Neural progenitor cell (in vitro differentiated cells): ENCODE measurements at places on chromosomes 13 and 19.

GRCh38 chr19:58544591-58545285 lies 874 bp downstream of the TRIM28 start:
- DNase-seq = peak; percentile 90

DNA sequence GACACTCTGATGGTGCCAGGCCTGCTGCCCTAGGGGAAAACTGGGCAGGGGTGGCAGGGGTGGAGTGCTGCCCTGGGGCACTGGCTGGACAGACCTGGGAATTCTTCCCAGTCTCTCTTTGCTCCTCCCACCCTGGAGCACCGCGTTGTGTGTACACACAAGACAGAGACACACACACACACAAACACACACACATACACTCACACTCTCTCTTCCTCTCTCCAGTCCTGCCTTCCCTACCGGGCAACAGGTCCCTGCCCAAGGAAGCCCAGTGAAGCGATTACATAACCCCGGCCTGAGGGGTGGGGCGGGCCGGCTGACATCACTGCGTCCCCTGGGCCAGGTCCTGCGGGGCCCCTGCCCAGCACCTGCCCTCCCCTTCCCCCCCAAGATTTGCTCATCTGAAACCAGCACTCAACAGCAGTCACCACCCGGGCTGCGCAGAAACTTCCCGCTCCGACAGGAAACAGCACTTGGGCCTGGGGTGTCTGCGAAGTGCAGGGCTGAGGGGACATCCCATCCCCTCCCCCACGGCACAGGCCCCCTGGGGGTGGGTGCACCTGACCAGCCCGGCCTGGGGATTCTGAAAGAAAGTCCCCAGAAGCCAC lies 1.2 kb downstream of the MKNK2 start:
- DNase-seq = peak; percentile 60

DNA sequence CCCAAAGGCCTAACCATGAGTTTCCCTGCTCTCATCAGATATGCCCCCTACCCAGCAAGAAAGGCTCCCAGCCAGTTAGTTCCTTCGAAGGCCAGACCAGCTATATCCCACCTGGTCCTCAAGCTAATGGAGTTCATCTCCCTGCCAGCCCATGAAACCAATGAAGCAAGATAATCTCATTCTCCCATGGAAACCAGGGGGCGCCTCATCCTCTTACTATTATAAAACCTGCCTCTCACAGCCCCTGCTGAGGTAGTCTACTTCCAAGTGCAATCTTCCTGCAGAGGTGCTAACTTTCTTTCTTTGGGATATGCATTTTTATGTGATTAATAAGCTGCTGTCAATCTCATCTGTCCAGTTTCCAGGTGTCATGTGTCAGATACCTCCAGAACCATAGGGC lies 34.0 kb upstream of the ZNF573 start:
- no peak for DNase-seq

GRCh38 chr19:37329686-37330085 lies 41.2 kb upstream of the ZNF527 start:
- peak; percentile 25 for DNase-seq

DNA sequence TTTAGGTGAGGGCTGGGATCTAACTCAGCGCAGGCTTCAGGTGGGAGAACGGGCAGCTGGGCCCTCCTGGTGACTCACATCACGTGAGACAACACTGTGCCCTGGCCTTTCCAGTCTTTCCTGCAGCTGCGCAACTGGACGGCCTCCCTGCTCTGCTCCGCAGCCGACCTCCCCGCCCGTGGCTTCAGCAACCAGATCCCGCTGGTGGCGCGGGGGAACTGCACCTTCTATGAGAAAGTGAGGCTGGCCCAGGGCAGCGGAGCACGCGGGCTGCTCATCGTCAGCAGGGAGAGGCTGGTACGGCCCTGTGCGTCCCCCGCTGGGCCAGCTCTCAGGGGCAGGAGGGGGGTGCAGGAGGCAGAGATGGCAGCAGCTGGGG lies 8.8 kb downstream of the SPPL2B start:
- DNase-seq = peak; percentile 83

DNA sequence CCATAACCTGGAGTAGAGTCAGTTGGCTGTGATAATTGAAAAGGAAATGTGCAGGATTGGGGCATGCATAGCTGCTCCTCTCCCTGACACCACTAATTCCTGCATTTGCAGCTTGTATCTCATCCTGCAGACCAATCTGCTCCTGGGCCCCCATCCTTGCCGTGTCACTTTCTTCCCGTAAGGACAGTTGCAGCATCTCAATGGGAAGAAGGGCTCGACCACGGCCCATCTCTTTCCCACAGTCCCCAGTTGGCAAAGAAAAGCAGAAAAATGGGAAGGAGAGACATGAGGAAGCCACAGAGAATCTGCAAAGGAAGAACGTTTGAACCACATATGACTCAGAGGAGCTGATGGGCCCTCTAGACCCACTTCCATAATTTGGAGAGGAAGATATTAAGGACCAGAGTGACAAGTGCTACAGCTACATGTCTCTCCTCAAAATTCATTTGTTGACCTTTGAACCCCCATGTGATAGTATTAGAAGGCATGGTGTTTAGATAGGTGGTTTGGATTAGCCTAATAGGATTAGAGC lies 1.8 kb upstream of the SIGLEC12 start:
- no peak for DNase-seq

DNA sequence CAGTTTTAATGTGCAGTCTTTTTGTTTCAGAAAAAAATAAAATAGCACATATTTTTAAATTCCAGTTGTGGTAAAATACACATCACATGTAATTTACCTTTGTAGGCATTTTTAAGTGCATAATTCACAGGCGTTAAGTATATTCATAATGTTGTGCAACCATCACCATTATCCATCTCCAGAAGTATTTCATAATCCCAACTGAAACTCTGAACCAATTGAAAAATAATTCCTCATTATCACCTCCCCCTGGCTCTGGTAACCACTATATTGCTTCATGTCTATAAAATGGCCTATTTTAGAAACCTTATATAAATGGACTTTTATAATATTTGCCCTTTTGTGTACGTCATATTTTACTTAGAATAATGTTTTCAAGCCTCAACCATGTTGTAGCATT lies 756.5 kb upstream of the KLHL1 start:
- no peak for DNase-seq

GRCh38 chr13:99361197-99361596 lies 54.0 kb upstream of the GPR183 start:
- DNase-seq = no peak

- peak; percentile 72 for DNase-seq
Measured at GRCh38 chr19:10858204-10858828, 10.1 kb downstream of the C19orf38 start.

GRCh38 chr19:11281356-11282049 lies 14.5 kb upstream of the TSPAN16 start:
- no peak for DNase-seq

- no peak for DNase-seq
Measured at GRCh38 chr13:98060282-98060681, 82.6 kb upstream of the FARP1 start.

GRCh38 chr13:29125191-29125933 lies 305.2 kb downstream of the MTUS2 start:
- DNase-seq = no peak

GRCh38 chr13:46796129-46796514 lies 839 bp downstream of the ESD start:
- DNase-seq = no peak

DNA sequence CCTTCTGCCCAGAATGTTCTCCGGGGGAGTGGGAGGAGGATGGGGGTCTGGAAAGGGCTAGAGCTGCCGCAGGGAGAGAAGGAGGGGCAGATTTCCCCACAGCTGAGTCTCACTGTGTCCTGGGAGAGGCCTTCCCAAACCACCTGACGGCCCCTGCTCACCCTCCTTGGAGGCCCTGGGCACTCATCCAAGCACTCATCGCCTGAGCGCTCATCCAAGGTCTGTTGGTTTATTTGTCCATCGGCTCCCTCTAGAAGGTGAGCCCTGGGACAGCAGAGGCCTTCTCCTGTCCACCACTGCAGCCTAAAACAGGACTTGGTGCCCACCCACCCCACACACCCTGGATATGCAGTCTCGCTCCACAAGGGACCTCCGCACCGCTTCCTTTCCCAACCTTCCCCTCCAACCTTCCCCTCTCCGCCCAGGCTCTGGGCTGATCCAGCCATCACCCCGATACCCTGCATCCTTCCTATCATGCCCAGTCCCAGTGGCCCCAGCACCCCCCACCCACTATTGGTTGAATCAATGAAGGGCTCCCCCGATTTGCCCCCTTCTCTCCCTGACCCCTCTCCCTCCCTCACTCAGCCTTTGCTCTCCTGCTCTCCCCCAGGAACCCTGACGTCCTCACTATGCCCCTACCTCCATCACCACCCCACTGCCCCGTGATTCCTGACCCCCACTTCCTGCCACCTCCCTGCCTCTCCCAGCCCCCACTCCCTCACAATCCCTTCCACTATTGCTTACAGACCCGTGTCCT lies 1.7 kb downstream of the UBXN6 start:
- DNase-seq = peak; percentile 48

- DNase-seq = no peak
Measured at GRCh38 chr13:54004026-54004699, 975.5 kb downstream of the OLFM4 start.

DNA sequence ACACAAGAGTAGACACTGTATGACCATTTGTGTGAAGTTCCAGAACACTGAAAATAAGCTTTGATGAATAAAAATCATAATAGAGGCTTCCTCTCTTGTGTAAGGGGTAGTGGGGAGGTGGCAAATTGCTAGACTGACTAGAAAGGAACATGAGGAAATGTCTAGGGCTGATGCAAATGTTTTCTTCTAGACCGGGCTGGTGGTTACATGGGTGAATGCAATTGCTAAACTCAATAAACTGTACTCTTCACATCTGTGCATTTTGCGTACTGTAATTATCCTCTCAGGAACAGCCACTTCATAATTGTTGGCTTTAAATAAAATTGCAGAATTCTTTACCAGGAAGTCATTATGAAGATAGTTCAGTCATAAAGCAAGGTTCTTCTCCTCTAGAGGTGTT lies 5.2 kb upstream of the KBTBD7 start:
- DNase-seq = no peak

DNA sequence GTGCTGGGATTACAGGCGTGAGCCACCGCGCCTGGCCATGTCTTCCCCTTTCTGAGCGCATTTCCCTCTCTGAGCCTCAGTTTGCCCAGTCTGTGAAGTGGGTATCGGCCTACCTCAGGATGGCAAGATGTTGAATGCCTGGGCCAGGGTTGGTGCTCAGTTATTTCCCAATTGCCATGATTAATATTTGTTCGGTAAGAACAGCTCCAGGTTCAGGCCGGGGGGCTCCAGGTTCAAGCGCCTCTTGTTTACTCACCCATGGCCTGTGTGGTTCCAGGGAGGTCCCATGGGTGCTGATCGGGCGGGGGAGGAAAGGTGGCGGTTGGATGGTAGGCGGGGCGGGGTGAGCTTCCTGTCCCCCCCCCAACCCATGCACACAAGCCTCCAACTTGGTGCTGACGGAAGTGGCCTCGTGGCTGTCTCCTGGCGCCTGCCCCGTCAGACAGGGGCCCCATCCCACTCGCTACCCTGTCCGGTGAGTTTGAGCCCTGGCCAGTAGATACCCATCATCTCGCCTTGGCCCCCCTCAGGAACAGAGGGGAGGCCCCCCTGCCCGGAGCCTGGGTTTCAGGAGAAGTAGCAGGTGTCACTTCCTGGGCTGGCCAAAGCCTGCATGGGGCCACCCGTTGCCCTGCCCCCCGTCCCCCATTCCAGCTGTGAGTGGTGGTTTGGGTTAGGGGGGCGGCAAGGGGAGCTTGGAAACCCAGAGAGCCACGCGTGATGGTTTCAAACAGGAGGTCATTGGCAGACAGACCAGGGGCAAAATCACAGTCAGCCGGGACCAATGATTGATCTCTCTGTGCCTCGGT lies at the start of gene FCHO1:
Gene FCHO1, plus strand, starts transcription at position 375 of the 809 bp plus-strand sequence. CDS start 3,688 bp downstream, outside the sequence.
- no peak for DNase-seq

- DNase-seq = no peak
Measured at GRCh38 chr19:44939668-44940067, 2.4 kb upstream of the APOC4 start.

GRCh38 chr19:32988724-32989123 lies 16.7 kb downstream of the FAAP24 start:
- DNase-seq = no peak

DNA sequence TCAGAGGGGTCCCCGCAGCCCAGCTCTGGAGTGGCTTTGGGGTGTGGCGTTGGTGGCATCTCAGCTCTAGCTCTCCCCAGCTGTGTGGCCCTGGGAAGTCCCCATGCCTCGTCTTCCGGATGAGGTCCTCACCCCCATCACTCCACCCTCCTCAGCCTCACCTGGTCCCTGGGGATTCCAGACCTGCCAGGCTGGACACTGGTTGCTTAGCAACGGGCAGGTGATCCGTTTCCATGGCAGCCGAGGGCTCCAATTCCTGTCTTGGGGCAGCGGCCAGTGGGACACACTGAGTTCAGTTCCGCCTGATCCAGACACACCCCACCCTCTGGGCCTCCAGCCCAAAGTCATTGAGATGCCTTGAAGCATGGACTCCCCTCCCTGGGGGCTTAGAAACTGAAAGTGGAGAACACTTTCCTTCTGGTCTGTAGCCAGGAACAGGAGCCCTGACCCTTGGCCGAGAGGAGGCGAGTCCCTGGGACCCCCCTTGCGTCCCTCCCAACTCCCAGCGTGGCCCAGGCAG lies 7.7 kb upstream of the MISP start:
- DNase-seq = no peak

- peak; percentile 15 for DNase-seq
Measured at GRCh38 chr13:63163903-63164302, 1748.3 kb upstream of the PCDH20 start.

DNA sequence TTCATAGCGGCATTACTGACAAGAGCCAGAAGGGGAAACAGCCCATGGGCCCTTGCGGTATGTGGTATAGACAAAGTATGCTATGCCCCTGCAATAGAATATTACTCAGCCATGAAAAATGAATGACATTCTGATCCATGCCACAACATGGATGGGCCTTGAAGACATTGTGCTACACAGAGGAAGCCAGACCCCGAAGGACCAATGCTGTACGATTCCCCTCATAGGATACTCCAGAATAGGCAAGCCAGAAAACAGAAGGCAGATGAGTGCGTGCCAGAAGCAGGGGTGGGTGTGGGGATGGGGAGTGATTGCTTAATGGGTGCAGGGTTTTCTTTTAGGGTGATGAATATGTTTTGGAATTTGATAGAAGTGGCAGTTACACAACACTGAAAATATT lies 342.0 kb downstream of the TEX29 start:
- no peak for DNase-seq

GRCh38 chr13:40466272-40466671 lies 200.2 kb downstream of the FOXO1 start:
- no peak for DNase-seq

GRCh38 chr13:21008026-21008425 lies 53.4 kb downstream of the LATS2 start:
- DNase-seq = no peak

DNA sequence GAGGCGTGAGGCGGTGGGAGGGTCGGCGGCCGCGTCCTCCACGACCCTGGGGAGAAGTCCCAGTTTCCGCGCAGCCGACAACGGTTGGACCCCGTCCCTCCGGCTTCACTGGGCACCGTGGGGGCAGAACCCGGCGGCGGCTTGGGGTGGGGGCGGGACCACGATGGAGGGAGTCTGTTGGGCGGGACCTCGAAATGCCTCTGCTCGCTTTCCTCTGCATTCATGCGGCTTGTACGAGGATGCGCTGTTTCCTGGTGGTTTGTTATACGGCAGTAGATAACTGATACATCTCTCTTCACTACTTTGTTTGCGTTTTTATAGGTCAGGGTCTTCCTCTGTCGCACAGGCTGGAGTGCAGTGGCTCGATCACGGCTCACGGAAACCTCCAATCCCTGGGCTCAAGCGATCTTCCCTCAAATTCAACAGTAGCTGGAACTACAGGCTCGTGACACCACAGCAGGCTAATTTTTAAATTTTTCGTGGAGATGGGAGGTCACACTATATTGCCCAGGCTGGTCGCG lies 24.6 kb upstream of the ZNF846 start:
- DNase-seq = no peak

- no peak for DNase-seq
Measured at GRCh38 chr13:72820898-72821279, 39.0 kb downstream of the PIBF1 start.
